Upper lobe of right lung (tissue), 1 donor: ENCODE measurements at places on chromosomes 7 and 10. TPM values are rescaled to one million over a fixed set of nuclear protein-coding genes. Genes with fewer than 3 reads are reported as not detected.

- no peak for DNase-seq
Observed at GRCh38 chr7:30852308-30852684, 59.4 kb upstream of the AQP1 start.

GRCh38 chr10:130491693-130492050 lies 355.5 kb downstream of the GLRX3 start:
- DNase-seq, result no peak

DNA sequence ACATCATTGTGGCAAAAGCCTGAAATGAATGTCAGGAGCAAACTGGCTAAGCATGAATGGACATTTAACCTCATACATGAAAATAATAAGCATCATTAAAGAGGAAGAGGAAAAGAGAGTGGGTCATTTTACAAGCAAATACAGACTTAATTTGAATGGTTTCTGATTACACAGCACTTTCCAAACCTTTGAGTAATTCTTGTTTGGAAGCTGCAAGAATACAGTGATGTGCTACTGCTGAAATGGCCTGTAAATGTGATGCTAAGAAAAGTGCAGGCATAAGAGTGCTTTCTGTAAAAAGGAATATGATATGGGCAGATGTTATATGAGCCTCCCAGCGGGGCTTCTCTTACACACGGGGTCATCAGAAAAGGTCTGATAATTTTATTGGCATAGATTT lies 30.2 kb downstream of the TAS2R16 start:
- no peak for DNase-seq

GRCh38 chr7:31263338-31263737 lies 77.2 kb downstream of the NEUROD6 start:
- no peak for DNase-seq

The ZSWIM8 gene
- total RNA-seq, result 117 TPM

The LRRD1 gene
- total RNA-seq, result not detected

- peak; percentile 68 for DNase-seq
Observed at GRCh38 chr10:21989453-21990154, 13.9 kb downstream of the DNAJC1 start.

DNA sequence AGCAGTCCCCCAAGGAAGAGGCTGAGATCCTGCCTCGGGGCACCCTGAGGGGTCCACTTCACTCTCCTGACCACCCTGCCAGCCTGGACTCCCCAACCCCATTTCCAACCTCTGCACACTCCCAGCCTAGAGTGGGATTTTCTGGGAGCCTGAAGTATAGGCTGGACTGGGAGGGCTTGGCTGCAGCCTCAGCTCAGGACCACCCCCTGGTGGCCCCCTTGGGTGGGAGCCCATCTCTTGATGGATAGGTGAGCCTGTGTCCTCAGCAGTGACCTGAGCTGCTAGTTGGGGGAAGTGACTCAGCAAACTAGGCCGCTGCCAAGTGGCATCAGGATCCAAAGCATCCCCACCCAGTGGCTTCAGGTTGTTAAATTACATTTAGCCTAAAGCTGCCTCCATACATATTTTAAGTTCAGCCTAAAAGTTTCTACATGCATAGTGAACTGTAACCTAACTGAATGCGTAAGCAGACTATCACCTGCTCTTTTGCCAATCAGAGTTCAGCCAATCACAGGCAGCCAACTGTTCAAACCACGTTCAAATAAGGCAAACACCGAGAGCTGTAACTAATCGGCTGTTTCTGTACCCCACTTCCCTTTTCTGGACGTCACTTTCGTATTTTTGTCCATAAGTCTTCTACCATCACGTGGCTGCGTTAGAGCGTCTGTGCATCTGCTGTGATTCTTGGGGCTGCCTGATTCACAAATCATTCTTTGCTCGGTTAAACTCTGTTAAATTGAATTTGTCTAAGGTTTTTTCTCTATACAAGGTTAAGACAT lies 144.0 kb downstream of the PLPP4 start:
- no peak for DNase-seq

DNA sequence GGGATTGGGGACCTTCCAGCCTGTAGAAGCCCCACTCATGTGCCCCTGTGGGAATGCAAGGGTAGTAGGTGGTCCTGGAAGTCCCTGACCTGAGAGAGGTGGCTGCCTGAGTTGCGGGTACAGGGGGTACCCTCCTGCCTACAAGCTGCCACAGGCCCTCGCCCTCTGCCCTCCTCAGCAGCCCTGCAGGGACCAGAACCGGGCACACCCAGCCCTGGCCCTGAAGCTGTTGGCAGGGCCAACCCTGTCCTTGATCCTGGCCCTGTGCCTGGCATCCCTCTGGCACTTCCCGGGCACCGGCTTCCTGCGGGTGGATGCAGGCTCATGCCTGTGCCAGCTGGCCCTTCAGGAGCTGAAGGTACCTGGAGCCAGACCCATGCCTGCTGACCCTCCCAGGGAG lies 54.9 kb upstream of the ELN start:
- DNase-seq, result peak; percentile 60

The ZNF862 gene
- total RNA-seq, result 14.6 TPM

DNA sequence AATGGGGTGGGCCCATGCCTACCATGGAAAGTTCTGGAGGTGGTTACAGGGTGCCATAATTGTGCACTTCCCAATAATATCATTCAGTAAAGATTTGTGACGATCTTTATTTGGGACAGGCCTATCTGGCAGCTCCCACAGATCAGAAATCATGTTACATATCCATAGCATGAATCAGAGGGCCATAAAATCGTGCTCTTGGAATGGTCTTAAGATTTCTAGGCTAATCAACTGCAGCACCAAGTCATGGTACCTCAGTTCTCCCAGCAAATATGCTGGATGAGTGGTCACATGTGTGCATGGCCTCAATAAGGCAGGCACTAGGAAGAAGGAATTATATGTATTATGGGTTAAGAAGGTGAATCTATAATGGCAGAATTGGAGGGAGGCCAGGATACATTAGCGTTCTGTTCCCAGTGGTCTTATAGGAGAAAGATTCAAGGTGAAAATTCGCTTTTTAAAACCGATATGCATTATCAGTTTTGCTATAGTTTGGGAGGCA lies 134.7 kb downstream of the NRP1 start:
- DNase-seq, result no peak

GRCh38 chr10:45000752-45001380 lies at the start of gene ZNF22:
Gene ZNF22 (plus strand): TSS chr10:45000923. CDS start chr10:45003369, 2,446 bp downstream.
- peak; percentile 88 for DNase-seq

DNA sequence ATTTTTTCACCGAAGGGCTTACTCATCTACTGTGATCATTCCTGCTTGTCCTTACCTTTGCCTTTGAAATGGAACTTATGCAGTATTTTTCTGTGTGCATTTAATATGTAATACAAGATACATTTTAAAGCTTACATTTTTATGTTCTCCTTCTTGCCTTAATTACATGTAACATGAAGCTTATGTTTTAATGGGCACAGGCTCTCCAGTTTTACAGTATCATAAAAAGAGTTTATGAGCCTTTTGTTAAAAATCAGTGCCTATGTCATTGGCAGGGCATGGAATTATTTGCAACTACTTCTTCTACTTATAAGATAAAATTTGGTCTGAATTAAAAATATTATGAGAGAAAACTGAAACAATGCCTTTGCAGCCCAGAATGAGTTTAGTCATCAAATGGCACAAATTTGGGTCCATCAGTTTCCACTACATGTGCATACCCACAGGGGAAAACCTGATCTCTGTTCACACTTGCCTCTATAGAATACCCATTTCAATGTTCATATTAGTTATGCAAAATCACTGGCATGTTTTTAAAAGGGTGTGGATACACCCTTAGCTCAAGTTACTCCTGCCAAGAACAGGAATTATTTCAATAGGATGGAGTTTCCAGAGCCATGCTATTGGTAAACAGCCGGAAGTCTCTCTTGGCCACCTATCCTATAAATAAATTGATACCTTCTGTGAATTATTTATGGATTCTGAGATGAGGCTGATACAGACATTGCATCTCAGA lies 27.9 kb upstream of the WNT16 start:
- DNase-seq, result no peak

- DNase-seq, result no peak
Observed at GRCh38 chr10:16941870-16942269, 124.6 kb upstream of the RSU1 start.

DNA sequence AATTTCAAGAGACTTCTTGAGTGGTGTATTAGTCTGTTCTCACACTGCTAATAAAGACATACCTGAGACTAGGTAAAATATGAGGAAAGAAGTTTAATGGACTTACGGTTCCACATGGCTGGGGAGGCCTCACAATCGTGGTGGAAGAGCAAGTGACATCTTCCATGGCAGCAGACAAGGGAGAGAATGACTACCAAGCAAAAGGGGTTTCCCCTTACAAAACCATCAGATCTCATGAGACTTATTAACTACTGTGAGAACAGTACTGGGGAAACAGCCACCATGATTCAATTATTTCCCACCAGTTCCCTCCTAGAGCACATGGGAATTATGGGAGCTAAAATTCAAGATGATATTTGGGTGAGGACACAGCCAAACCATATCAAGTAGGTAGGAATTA lies 150.5 kb downstream of the PCDH15 start:
- DNase-seq, result no peak

- DNase-seq, result no peak
Observed at GRCh38 chr10:21055339-21056135, 158.4 kb upstream of the NEBL start.

DNA sequence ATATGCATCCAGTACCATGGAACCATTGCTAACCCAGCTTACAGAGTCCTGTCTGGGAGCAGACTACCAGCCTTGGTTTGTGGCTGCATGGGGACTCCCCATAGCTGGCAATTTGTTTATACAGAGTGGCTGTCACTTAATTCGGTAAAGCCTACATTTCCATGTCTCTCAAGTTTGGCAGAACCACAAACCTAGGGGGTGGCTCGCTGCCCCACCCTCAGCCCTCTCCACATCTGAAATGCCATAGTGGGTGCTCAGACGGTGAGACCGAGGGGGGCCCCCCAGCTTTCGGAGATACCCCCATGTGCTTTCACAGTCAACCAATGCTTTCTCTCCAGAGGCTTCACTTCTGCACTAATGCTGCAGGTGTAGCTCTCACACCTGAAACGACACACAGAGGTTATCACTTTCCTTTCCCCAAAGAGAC lies 75.5 kb upstream of the KAT6B start:
- DNase-seq, result no peak

DNA sequence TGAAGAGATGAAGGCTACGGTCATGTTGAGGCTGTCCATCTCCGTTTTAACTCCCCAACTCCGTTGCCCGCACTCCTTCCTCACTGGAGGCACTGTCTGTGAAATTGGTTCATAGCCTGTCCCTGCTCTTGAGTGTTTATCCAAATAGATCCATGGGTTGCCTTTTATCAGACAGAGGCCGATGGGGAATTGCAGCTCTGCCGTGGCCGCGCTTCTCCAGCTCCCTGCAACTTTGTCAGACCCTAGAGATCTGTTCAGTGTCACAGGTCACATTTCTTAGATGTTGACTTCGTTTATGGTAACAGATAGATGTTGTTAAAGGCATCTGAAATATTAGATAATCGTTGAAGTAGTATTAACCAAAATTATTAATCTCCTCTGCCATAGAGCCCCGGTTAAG lies 14.7 kb downstream of the PPP2R2D start:
- peak; percentile 27 for DNase-seq

The ODAD2 gene
- 0.64 TPM for total RNA-seq

The SPDYE5 gene
- total RNA-seq, result not detected

- DNase-seq, result no peak
Observed at GRCh38 chr7:112184455-112184854, 21.7 kb downstream of the DOCK4 start.

The TMEM139 gene
- 25.1 TPM for total RNA-seq

DNA sequence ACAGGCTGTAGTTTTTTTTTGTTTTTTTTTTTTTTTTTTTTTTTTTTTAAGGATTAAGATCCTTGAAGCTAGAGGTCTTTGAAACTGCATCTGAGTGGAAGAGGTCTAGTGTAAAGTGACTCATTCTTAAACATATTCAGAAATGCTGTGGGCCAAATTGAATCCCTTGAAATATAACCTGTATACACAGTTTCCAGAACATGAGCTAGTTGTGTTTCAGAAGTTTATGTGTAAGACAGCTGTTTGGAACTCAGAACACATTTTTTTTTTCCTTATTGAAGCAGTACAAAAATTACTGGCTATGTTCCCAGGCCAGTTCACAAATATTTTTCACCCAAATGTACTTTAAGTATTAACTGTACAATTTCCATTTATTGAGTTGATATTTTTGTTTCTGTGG lies 67.9 kb downstream of the PPP1R9A start:
- DNase-seq, result no peak

The SPDYE16 gene
- 0.90 TPM for total RNA-seq

DNA sequence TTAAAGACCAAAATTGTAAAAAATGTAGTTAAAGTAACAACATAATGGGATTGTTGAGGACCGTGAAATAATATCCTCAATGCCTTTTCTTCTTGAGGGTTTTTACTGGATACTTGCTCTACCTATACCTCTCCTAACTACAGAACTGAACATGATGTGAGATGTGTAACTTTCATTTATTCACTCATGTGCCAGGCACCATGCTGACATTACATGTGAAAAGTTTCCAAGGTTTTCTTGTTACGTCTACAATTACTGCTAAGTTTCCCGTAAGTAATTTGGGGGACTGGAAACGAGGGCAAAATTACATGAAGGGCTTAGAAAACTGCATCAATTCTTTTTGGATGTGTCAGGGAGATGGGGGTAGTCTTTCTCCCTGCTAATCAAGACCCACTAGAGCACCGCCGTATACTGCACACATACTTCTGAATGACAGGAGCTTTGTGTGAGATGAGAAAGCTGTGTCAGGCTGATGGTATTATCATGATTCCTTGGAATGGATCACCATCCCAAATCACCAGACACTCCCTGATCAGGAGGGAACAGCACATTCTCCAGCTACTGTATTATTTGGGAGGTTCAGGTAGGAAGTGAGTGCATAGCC lies 41.8 kb downstream of the PTPRZ1 start:
- DNase-seq, result no peak

The ACSM6 gene
- not detected for total RNA-seq

DNA sequence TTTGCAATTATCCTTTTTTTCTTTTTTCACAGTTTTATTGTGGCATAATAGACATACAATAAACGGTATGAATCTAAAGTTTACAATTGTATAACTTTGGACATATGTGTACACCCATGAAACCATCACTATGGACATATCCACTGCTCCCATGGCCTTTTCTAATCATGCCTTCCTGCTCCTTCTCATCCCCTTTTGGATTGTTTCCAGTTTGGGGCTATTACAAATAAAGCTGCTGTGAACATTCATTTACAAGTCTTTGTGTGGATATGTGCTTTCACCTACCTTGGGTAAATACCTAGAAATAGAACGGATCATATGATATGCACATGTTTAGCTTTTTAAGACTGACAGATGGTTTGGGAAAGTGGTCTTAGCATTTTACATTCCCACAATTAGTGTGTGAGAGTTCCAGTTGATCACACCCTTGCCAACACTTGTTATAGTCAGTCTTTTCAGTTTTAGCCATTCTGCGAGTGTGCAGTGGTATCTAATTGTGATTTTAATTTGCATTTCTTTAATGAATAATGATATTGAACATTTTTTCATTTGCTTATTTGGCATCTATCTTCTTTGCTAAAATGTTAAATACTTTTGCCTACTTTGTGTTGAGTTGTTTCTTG lies 120.9 kb upstream of the KAT6B start:
- no peak for DNase-seq

GRCh38 chr7:15829691-15830090 lies 143.2 kb upstream of the MEOX2 start:
- no peak for DNase-seq
